Stimulated activated CD4-positive, alpha-beta T cell treated with anti-CD3 and anti-CD28 coated beads, Interleukin-2, amount 100 ng/mL, for 24 hours (primary cell): ENCODE measurements at places on chromosomes 2 and 18.
A peak's percentile ranks its signal among the peaks of the same experiment; 100 is the strongest.

- DNase-seq, result no peak
These were observed 3.5 kb downstream of the NCKAP1 start for GRCh38 chr2:183034806-183035205.

- no peak for DNase-seq
These were observed 22.7 kb downstream of the RUFY4 start for GRCh38 chr2:218091746-218092145.

DNA sequence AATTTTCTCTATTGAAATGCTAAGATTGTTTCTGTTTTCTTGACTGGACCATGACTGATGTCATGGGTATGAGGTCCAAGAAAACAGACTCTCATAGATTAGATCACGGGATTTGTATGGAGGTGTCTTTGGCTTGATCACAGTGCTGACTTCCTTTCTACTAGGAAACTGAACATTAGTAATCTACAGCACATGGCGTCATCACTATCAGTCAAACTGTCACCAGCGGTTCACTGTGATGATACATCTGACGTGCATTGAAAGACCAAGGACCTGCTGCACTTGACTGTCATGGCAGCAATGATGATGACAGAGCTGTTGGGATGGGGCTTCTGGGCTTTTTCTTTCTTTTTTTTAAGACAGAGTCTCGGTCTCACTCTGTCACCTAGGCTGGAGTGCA, 28.2 kb upstream of the IMPA2 start:
- no peak for DNase-seq

DNA sequence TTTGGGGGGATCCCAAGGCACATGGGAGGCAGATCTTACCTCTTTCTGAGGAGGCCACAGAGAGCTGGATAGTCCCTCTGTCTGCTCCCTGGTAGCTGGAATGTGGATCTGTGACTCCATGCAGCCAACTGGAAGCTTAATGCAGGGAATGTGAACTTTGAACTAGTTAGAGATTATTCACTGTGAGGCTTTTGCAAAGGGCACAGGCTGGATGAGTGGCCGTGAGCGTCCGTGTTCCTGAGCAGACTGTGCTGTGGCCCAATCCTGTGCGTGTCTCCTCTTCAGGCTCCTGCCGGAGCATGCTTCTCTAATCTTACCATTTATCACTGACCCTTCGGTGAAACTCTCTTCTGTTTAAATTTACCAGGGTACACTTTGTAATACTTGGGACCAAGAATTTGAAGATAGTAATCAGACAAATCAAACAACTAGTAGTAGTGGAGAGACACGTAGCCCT, 187.6 kb downstream of the PTPRM start:
- DNase-seq, result no peak

DNA sequence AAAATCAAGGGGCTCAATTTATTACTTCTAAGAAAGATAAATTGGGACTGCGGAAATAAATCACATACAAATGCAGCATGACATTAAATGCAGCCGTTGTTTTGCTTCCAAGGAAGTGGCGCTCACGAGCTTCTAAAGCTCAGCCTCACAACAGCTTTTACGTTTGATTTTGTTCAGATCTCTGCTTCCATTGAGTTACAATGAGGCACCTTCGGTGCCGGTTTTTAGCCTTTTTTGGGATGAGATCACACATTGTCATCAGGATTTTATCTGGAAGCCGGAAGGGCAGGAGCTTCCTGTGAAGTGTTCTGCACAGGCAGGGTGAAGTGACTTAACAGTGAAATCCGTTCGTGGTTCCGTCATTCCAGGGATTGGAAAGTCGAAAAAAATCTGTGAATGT, 209.8 kb downstream of the DCDC2C start:
- DNase-seq, result no peak

DNA sequence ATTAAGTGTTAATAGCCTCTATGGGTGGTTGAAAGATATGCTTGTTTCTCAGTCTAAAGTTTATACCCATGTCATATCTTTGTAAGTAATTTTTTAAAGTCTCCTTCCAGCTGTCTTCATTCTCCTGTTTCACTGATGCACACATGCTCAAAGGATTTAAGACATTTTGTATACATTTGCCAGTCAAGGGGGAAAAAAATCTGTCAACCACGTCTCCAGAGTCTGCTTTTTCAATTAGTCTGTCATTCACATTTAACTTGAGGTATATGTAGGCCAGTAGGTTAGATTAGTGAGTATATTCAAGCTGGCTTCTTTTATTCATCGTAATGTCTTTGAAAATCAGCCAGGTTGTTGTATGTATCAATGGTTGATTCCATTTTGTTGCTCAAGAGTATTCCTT, 193.5 kb downstream of the MCFD2 start:
- no peak for DNase-seq

- peak; percentile 51 for DNase-seq
These were observed 31.0 kb upstream of the SLC3A1 start for GRCh38 chr2:44244135-44244871.

- DNase-seq, result no peak
These were observed 46.4 kb upstream of the CXCR4 start for GRCh38 chr2:136164280-136164776.

GRCh38 chr18:49340446-49340845, 120.0 kb downstream of the DYM start:
- DNase-seq, result no peak

DNA sequence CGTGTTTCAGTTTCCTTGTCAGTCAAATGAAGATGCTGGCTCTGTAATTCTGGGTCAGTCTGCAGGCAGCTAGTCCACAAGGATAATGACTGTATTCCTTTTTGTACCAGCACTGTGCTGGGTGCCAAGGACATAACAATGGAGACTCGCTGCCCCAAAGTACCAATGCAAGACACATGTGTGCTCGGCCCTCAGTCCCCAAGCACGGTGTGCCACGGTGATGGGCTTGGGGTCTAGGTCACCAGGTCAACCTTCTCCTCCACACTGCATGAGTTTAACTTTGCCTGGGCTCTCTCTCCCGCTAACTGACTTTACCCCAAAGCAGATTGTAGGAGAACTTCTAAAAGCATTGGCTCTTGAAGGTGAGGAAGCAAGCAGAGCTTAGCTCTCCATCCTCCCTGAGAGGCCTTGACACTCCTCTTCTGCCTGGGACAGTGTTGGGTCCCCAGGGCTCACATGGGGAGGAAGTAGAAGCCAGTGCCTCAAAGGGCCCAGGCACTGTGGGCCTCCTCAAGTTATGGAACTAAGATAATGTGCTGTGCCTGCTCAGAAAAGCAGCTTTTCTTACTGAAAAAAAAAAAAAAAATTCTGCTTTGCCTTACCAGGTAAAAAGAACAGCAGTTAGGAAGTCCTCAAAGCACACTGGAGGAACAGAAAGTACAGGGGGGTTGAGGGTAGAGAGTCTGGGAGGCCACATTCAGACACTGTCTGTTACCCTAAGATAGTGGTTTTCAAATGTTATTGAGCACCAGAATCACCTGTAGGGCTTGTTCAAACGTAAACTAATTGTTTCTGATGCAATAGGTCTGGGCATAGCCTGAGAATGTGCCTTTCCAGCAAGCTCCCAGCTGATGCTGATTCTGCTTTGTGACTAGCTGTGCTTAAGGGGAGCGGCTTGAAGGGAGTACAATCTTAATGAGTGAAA, 276.4 kb upstream of the CXCR4 start:
- no peak for DNase-seq

DNA sequence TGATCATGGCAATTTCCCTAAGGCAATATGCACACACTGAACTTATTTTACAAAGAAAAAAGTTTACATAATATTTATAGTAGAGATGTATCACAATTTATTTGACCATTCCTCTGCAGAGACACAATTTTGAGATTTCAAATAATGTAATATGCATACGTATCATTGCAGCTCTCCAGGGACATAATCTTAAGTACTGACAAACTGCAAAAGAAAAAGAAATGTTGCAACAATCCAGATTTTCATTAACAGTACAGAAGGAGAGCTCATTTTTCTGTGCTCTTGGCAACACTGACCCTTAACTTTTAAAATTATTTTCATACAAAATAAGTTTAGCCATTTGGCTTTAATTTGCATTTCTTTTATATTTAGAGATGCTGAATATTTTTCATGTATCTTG, 710.2 kb upstream of the SLC39A10 start:
- no peak for DNase-seq

- DNase-seq, result no peak
These were observed 22.9 kb downstream of the TGIF1 start for GRCh38 chr18:3472681-3473544.

DNA sequence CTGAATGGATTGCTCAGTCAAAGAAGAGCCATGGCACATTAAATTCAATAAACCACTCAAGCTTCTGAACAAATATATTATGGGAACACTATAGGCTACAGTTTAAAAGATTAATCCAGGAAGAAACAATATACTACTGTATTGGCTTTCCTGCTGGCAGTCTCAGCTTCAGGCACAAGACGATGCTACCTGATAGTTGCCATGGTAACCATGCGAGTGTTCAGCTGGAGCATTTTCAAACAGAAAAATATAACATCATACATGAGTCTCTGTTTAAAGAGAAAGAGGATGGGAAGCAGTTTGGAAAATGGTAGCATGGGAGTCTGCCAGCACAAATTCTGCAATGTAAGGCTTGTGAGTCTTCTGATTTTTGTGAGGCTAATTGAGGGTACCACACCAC, 65.9 kb upstream of the CPO start:
- DNase-seq, result no peak

- no peak for DNase-seq
These were observed 69.3 kb downstream of the BCL11A start for GRCh38 chr2:60484133-60484645.

GRCh38 chr18:36536426-36536825, 238.9 kb downstream of the FHOD3 start:
- no peak for DNase-seq

DNA sequence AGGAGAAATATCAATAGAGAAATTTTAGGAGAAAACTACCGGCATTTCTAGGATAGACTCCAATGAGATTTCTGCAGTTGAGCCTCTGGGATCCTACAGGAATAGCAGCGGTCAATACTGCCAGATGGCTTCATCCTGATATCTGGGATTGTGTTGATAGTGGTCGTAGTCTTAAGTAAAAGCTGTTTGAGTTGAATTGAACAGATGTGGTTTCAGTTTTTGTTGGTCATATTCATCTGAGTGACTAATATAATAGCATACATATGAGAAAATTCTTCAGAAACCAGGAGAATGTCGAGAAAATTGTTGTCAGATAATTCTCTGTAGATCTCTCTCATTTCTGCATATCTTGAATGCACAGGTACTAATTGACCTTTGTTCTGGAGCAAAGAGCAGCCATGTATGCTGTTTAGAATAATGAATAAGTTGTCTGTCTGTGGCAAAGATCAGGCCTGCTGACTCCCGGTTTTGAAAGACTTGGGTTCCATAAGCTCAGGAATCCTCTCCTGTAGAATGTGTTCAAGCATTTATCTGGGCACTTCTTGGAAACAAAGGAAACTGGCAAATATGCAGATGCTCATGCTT, 288.1 kb downstream of the TMX3 start:
- DNase-seq, result no peak

DNA sequence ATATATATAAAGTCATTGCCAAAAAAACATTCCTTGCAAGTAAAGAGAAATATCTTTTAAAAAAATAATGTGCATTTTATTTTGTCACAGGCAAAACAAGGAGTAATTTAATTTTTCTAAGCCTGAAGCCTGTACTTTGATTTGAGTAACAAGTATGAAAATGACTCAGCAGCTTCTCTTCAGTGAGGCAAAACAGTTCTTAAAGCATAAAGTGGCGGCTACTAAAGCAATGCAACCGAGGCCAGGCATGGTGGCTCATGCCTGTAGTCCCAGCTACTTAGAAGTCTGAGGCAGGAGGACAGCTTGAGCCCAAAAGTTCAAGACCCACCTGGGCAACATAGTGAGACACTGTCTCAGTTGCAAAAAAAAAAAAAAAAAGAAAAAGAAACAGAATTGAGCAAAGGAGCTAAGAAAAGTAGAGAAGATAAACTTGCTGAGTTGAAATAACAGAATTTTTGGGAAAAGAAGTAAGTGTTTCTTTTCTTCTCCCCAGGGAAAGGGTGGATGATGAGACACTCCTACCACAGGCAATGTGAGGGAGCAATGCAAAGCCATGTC, 29.6 kb downstream of the DOK1 start:
- DNase-seq, result peak; percentile 17

GRCh38 chr18:23784832-23785245, 95.6 kb downstream of the LAMA3 start:
- no peak for DNase-seq

- DNase-seq, result peak; percentile 40
These were observed 6.1 kb upstream of the LBH start for GRCh38 chr2:30225131-30225762.

GRCh38 chr2:62787386-62787785, 81.9 kb downstream of the EHBP1 start:
- DNase-seq, result no peak

DNA sequence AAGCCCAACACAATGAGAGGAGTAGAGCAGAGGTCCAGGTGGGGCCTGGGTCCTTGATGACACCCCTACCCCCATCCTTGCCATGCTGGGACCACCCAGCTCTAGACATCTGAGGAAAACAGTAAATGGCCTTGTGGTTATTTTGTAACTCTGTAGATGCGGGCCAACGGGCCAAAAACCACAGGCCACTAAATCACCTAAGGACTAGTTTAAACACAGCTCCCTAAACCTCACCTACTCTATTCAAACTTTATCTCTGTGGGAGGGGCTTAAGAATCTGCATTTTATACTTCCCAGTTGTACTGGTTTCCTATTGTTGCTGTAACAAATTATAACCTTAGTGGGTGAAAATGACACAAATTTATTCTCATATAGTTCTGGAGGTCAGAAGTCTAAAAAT, 19.0 kb upstream of the SERTAD2 start:
- no peak for DNase-seq

DNA sequence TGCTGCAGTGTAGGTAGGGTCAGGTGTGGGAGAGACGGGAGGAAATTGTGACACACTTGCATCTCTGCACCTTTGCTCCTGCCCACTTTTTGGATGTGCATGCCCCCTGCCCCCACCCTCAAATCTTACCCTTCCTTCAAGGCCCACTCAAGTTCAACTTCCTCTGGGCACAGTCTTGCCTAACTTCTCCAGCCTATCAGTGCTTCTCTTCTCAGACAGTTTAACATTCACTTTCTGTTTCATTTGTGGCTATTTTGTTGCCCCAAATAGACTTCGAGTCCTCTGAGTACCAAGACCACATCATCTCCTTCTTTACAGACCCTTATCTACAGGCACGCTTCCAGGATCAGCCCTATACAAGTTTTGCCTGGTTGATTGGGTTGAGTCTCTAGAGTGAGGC, 2.7 kb downstream of the ST8SIA5 start:
- DNase-seq, result no peak
